ENCODE measurements at places on chromosomes 4 and X.

- no peak overlapping the region for H3K4me3 ChIP-seq
- no peaks in the 10 kb centered on the region for H3K27me3 ChIP-seq
- H3K27ac ChIP-seq = peak overlapping the region; percentile 37
- no peaks in the 10 kb centered on the region for H3K36me3 ChIP-seq
- no peak for DNase-seq
Observed at GRCh38 chrX:120791013-120791643, 84.5 kb downstream of the CT47B1 start.

DNA sequence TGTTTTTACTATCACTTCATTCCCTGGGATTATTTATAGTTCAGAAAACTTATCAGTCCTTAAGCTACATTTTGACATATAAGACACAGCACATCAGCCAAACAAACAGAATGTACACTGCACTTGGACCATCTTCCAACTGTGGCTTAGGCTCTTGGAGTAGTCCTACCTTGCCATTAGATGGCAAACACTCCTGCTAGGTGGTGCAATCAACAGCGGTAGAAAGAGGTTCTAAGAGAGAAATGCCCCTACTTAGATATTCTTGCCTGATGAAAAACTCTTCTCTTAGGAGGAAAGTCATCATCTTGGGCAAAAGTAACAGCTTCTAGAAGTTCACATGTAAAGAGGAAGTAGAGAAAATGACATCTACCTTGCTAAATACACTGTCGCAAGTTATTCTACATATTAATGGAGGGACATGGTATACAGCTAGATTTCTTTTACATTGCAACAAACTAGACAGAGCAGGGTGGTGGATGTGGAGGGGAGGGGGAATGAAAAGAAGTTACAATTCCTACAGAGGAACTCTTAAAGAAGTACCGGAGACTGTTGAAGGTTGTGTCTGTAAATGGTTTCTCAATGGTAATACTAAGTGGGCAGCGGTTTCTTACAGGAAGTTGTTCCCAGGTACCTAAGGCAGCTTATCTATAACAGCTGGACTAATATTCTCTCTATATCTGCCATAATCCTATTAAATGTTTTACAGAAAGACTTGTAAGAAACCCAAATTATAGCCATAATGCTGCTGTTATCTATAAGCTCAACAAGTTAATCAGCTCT is 8.1 kb upstream of the STPG2 start:
- no peaks in the 10 kb centered on the region for H3K27me3 ChIP-seq
- H3K36me3 ChIP-seq = no peaks in the 10 kb centered on the region
- peaks cover 6% of the 10 kb centered on the region for H3K4me1 ChIP-seq
- no peak overlapping the region for H3K27ac ChIP-seq
- H3K4me3 ChIP-seq = no peak overlapping the region
- DNase-seq = no peak

- no peak for DNase-seq
- peaks cover 20% of the 10 kb centered on the region for H3K4me1 ChIP-seq
- no peaks in the 10 kb centered on the region for H3K36me3 ChIP-seq
- H3K4me3 ChIP-seq = no peak overlapping the region
- H3K27ac ChIP-seq = peak overlapping the region; percentile 19
Observed at GRCh38 chr4:118683513-118683912, 1.7 kb upstream of the METTL14 start.

- H3K27me3 ChIP-seq = no peaks in the 10 kb centered on the region
- H3K36me3 ChIP-seq = no peaks in the 10 kb centered on the region
- no peak for DNase-seq
- H3K4me1 ChIP-seq = no peaks in the 10 kb centered on the region
- no peak overlapping the region for H3K27ac ChIP-seq
Observed at GRCh38 chrX:22855693-22856092, 144.1 kb upstream of the DDX53 start.

DNA sequence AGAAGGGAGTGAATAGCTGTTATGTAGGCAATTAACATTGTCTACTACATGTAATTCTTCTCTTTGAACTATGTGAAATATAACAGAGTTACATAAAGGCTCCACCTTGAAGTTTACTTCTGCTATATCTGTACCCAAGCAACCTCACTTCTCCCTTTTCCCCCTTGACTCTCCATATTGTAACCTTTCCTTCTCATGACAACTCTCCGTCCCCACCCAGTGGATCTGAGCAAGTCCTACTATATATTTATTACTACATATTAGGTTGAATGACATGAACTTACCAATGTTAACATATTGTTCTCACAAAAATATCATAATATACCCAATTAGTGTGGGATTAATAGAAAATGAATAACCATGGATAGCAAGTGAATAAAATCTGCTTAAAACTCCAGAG is 93.2 kb upstream of the ATP8A1 start:
- no peak for DNase-seq
- no peaks in the 10 kb centered on the region for H3K36me3 ChIP-seq
- H3K27me3 ChIP-seq = peaks cover 5% of the 10 kb centered on the region
- H3K27ac ChIP-seq = no peak overlapping the region

- H3K27me3 ChIP-seq = no peaks in the 10 kb centered on the region
- H3K27ac ChIP-seq = no peak overlapping the region
- no peaks in the 10 kb centered on the region for H3K36me3 ChIP-seq
- no peak for DNase-seq
Observed at GRCh38 chr4:64330143-64330542, 79.1 kb downstream of the TECRL start.

- H3K27me3 ChIP-seq = peaks cover 28% of the 10 kb centered on the region
- H3K4me3 ChIP-seq = no peak overlapping the region
- H3K36me3 ChIP-seq = no peaks in the 10 kb centered on the region
- DNase-seq = no peak
- H3K4me1 ChIP-seq = peaks cover 7% of the 10 kb centered on the region
- H3K27ac ChIP-seq = no peak overlapping the region
Observed at GRCh38 chr4:168854350-168854921, 155.6 kb downstream of the CBR4 start.

- no peak overlapping the region for H3K4me3 ChIP-seq
- peaks cover 7% of the 10 kb centered on the region for H3K4me1 ChIP-seq
- H3K27me3 ChIP-seq = no peaks in the 10 kb centered on the region
Observed at GRCh38 chr4:145878501-145879435, 59.9 kb downstream of the ZNF827 start.

DNA sequence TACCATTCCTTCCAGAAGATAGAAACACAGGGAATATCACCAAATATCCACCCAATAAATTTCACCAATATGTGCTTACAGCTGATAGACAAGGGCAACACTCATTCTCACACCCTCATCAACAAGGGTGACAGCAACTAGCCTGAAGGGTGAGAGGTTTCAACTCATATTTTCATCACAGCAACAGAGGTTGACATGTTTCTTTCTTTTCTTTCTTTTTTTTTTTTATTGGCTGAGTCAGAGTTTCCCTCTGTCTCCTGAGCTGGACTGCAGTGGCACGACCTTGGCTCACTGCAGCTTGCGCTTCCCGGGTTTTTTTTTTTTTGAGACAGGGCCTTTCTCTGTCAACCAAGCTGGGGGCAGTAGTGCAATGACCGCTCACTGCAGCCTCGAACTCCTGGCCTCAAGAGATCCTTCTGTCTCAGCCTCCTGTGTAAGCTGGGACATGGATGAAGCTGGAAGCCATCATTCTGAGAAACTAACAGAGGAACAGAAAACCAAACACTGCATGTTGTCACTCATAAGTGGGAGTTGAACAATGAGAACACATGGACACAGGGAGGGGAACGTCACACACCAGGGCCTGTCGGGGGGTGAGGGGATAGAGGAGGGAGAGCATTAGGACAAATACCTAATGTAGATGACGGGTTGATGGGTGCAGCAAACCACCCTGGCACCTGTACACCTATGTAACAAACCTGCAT is 27.5 kb upstream of the ASMTL start:
- DNase-seq = no peak
- peaks cover 10% of the 10 kb centered on the region for H3K36me3 ChIP-seq
- H3K4me1 ChIP-seq = peaks cover 34% of the 10 kb centered on the region
- peak overlapping the region; percentile 99 for H3K27ac ChIP-seq

DNA sequence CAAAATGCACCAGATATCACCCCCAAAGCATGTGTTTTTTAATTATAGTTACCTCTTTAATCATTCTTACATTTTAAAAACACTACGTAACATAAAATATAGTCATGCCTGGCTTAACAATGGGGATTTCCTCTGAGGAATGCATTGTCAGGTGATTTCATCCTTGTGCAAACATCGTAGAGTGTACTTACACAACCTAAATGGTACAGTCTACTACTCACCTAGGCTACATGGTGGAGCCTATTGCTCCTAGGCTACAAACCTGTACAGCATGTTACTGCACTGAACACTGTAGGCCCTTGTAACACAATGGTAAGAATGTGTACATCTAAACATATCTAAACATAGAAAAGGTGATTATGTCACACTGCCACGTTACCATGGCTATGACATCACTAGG is 208.6 kb downstream of the SPOCK3 start:
- H3K27me3 ChIP-seq = no peaks in the 10 kb centered on the region
- no peaks in the 10 kb centered on the region for H3K36me3 ChIP-seq
- H3K4me1 ChIP-seq = no peaks in the 10 kb centered on the region
- H3K4me3 ChIP-seq = no peak overlapping the region

DNA sequence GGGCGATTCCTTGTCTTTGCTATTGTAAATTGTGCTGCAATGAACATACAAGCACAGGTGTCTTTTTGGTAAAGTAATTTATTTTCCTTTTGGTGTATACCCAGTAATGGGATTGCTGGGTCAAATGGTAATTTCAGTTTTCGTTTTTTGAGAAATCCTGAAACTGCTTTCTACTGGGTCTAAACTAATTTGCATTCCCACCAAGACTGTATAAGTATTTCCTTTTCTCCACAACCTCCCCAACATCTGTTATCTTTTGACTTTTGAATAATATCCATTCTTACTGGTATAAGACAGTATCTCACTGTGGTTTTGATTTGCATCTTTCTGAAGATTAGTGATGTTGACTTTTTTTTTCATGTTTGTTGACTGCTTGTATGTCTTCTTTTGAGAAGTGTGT is 2506.0 kb downstream of the PCDH7 start:
- no peaks in the 10 kb centered on the region for H3K27me3 ChIP-seq
- H3K36me3 ChIP-seq = no peaks in the 10 kb centered on the region
- H3K4me1 ChIP-seq = no peaks in the 10 kb centered on the region
- DNase-seq = no peak

DNA sequence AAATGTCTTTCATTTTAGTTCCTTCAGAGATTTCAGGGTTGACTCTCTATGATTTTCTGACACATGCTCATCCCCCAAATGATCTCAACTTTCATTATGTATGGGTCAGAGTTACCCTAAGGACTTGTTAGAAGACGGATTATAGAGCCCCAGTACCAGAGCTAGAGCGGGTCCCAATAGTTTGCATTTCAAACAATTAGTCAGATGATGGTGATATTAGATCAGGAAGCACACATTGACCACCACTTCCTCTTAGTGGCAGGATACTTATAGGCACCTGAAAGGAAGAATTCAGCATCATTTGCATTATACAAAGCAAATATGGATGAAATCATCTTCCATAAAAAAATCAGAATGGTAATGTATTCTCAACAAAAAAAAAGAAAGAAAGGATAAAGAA is 106.1 kb downstream of the GALNTL6 start:
- no peaks in the 10 kb centered on the region for H3K4me1 ChIP-seq
- H3K27me3 ChIP-seq = no peaks in the 10 kb centered on the region
